Stimulated activated CD8-positive, alpha-beta memory T cell treated with anti-CD3 and anti-CD28 coated beads, Interleukin-7, amount 100 ng/mL, for 1 hour (primary cell): ENCODE measurements at places on chromosomes 6 and 20.

DNA sequence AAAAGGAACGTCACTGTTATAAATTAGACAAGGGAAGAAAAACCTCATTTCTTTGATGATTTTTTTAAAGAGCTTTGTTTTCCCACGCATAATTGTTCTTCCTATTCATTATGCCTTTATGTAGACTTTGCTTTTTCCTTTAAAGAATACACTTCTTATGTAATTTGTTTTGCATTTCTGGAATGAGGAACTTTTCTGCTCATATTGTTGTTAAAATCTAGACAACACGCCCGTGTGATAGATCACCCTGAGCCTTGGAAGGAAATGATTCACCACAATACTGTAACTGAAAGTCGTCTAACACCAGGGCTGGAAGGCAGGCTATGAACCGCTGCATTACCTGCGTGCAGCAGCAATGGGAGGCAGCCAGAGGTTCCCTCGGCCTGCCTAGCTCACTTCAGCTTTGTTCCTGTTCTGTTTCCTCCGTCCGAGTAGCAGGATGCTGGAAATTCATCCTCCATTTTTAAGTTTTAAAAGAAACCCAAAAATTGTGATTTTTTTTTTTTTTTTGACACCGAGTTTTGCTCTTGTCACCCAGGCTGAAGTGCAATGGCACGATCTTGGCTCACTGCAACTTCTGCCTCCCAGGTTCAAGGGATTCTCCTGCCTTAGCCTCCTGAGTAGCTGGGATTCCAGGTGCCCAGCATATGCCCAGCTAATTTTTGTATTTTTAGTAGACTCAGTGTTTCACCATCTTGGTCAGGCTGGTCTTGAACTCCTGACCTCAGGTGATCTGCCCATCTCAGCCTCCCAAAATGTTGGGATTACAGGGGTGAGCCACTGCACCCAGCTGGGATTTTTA, 49.6 kb upstream of the ZNF217 start:
- DNase-seq: peak; percentile 32

DNA sequence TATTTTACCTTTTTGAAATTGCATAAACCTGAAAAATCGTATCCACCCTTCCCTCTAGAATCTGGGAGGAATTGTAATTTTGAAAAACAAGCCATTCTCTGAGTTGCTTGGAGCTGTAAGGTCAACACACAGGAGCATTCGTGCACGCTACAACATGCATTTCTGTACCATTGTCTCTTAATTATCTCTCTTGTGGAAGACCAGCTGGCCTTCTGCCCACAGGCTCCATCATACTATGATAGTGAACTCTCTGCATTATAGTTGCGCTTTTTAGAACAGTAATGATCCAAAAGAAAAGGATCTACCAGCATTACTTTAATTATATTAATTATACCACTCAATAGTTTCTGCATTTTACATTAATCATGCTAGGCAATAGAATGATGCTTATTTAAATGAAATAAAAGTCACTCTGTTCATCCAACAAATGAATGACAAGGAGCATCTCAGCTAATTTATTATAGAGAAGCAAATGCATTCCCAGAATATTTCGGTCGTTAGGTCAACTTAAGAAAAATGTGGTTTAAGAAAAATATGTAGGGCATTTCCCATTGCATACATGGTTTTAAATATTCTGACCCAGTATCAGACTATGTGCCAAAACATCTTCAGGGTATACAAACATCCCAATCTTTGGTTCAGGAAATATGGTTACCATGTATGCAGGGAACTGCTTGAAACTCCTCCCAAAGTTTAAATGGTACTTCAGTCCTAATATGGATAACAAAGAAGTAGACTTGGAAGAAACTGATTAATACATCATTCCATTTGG, 263.5 kb downstream of the TFAP2A start:
- no peak for DNase-seq

- DNase-seq: no peak
These were observed 94.4 kb upstream of the TNFAIP3 start for GRCh38 chr6:137772541-137773250.

GRCh38 chr6:162636167-162636566, 91.4 kb downstream of the PRKN start:
- DNase-seq: no peak

DNA sequence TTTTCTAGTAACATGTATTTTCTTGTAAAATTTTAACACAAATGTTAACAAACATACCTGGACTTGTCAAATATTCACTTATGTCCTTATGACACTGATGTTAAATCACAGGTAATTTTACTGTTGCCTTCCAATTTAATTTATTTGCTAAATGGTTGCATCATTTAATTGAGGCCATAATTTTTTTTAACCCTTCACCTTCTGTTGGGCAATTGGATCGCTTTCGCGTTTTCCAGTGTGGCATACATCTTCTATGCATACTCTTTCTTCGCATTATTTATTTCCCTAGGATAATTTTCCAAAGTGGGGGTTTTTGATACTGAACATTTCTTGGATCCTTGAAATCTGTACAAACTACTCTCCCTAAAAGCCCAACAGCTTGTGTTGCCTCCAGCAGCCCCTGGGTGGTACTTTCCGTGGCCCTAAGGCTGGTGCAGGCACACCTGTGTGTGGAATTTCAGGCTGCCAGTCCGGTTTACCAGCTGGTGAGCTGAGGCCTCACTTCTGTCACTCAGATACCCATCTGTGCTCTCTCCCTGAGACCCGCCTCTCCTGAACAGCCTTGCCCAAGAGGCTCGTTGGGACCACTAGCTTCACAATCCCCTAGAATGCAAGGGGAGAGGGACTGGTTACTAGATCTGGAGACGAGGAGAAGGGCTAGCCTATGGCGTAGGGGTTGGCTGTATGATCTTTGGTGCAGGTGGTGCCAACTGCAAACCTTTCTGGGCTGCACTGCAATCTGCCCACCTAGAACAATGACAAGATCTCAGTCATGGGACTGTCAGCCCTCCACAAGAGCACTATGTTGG, 11.2 kb upstream of the C20orf144 start:
- no peak for DNase-seq

DNA sequence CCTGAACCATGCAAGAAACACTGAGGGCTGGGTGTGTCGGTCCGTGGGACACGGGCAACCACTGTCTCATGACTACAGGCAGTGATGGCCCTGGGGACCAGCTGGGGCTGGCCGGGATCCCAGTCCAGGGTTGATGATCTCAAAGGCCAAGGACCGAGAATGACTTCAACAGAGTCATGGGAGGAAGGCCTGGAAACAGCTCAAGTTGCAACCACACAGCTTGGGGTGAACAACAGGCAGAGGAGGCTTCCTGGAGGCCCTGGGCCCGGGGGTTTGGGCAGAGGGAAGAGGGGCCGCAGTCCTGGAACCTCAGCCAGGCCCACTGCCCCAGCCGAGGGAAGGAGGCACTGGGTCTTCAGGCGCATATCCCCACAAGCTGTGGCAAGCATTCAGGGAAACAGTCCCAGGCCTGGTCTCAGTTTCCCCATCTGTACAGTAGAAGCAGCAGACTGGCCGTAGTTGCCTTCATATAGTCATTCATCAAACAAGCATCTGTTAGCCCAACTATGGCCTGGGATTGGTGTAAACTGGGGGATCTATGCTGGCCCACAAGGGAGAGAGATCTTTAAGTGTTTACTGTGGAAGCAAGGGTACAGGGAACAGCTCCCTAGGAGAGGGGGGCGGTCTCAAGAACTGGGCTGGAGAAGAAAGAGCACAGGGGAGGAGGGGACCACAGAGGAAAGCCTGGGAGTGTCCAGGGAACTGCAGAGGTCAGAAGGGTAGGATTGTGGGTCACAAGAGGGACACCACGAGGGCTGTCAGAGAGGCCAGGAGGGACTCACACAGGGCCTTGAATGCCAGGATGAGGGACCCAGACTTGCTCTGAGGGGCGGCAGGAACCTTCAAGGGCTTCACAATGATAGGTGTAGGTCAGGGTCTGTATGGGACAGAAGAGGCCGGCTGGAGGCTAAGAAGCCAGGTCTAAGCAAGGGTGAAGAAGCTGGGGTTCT, 2.1 kb downstream of the MYL9 start:
- no peak for DNase-seq

DNA sequence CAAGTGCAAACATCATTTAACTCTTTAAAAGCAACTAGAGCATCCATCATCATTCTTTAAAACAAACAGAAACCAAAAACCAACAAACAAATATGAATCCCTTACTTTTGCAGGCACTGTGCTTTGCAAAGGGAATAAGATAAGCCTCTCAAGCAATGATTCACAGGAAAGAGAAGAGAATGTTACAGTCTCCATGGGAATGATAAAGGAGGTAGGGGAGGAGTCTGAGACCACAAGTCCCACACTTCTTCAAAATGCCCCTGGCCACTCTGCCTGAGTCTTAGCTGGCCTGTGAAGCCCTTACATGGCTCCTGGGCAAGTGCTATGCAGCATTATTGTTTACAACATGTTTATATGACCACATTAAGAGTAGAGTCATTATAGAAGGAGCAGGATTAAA, 257.7 kb upstream of the MARCKS start:
- DNase-seq: no peak

DNA sequence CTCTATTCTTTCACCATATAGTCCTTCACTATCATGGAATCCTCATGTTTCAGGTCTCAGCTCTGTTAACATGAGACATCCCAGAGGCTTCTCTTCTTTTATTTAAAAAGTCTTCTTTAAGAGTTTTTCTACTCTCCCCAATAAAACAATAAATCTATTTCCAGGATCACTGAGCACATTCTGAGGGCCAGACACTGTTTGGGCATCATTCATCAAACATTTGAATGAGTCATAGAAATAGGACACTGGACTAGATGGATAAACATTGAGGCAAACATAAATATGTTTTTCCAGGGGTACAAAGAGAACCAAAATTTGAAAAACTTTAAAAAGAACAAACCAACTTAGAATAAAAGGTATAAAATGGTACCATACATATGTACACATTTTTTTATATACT, 554.4 kb downstream of the KIF16B start:
- DNase-seq: no peak

DNA sequence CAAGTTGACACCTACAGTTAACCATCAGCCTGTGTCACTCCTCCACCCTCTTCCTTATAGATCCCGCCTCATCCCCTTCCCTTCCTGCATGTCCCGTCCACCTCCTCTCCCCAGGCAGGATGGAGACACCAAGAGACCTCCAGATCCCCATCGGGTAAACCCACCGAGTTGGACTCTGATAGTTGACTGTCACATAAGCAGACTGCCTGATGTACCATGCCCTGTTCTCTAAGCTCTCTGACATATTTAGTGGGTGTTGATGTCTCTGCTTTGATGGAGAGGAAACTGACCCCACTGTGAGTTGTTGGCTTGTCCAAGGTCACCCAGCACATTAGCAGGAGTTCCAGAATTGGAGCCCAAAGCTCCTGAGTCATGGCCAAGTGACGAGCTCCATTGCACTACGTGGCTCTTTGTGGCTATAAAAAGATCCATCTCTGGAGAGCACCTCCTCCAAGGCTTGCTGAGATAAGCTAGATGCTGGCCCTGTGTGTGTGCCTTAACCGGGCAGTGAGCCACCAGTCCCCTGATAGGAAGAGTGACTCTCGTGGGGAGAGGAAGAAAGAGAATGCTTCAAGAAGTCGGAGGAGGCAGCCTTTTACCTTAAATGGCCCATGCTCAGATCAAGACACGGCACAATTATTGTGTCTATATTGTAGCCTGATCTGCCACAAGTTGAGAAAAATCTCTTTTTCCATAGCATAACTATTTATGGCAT, 236.0 kb upstream of the ECI2 start:
- DNase-seq: no peak

DNA sequence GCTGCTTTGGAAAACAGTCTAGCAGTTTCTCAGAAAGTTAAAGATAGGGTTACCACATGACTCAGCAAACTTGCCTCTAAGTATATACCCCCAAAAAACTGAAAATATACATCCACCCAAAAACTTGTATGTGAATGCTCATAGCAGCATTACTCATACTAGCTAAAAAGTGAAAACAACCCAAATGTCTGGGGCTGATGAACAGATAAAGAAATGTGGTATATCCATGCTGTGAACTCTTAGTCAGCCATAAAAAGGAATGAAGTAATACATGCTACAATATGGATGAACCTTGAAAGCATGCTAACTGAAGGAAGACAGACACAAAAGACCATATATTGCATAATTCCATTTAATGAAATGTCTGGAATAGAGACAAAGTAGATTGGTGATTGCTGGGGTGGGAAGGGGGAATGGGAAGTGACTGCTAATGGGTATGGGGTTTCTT, 79.9 kb upstream of the GLP1R start:
- no peak for DNase-seq

DNA sequence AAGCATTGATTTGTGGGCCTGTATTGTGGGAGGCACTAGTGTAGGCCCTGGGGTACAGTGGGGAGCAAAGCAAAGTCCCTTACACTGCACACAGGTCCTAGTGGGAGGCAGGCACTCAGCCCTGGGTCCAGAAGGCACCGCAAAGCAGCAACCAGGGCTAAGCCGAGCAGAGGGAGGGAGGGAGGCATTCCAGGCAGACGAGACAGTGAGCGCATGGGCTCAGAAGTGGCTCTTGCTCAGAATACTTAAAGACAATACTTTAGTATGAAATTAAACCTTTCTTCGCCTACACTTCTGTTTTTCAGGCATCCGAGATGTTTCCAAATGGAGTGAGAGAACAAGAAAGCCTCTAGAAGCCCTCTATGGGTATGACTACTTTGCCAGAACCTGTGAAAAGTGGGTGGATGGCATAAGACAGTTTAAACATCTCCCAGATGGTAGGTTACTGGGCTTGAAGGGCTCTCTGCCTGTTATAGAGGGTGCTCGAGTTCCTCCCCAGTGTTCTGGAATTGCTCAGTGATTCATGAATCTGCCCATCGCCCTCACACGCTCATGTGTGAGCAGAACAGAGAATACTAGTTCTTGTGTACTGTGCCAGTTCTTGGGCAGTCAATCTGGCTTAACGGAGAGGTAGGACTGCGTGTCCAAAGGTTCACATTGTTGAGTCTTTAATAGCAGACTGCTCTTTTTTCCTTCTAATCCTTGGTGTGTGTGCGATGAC, 18.7 kb downstream of the BPHL start:
- DNase-seq: no peak

- no peak for DNase-seq
These were observed 363.4 kb downstream of the TAF4 start for GRCh38 chr20:61702246-61702645.

DNA sequence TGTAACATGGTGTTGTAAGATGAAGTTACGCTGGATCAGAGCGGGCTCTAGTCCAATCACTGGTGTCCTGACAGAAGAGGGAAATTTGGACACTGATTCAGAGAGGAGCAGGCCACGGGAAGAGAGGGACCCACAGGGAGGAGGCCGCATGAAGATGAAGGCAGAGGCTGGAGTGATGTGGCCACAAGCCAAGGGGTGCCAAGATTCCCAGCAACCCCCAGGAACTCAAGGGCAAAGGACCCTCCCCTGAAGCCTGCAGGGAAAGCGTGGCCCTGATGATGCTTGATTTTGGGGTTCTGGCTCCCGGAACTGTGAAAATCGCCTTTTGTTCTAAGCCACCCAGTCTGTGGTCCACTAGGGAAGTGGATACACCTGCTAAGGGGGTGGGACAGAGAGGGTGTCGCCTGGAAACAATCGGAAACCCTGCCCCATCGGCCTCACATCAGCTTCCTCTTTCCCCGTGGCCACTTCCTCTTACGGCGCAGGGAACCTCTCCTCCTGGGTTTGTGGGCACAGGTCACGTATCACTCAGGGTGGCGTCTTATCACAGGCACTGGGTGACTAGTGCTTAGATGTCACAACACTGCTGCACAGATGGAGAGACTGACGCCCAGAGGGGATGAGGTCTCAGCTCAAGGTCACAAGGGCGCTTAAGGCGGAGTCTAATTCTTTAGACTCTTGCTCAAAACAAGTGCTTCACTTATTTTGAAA, 58.0 kb downstream of the SULF2 start:
- DNase-seq: peak; percentile 34

GRCh38 chr6:87807475-87807874, 105.4 kb upstream of the AKIRIN2 start:
- no peak for DNase-seq

- no peak for DNase-seq
These were observed at the start of gene KHDRBS2 for GRCh38 chr6:62285612-62286469. TSS of gene KHDRBS2 (minus strand) at chr6:62286225.
